ENCODE measurements at places on chromosomes 7 and 10. TPM values are rescaled to one million over a fixed set of nuclear protein-coding genes. Genes with fewer than 3 reads are reported as not detected.

HOXA1 gene
- total RNA-seq = 1.4 TPM

PIK3AP1 gene
- 3.7 TPM for total RNA-seq

ICA1 gene
- 3.2 TPM for total RNA-seq

SFRP4 gene
- total RNA-seq = not detected

PRR15 gene
- total RNA-seq = 26.6 TPM

SKIDA1 gene
- total RNA-seq = 0.17 TPM

ITIH5 gene
- total RNA-seq = not detected

CYP2C19 gene
- total RNA-seq = not detected

TEX36 gene
- not detected for total RNA-seq

PLXDC2 gene
- total RNA-seq = 0.06 TPM

MXI1 gene
- total RNA-seq = 15.6 TPM

GIMAP6 gene
- 1.2 TPM for total RNA-seq

PNLIP gene
- total RNA-seq = not detected

LIPF gene
- not detected for total RNA-seq

NAT16 gene
- not detected for total RNA-seq

HECW1 gene
- 3.0 TPM for total RNA-seq

KCND2 gene
- total RNA-seq = 0.17 TPM

CDHR1 gene
- not detected for total RNA-seq

CPEB3 gene
- 0.80 TPM for total RNA-seq

UNC5B gene
- 0.26 TPM for total RNA-seq

SPDYE18 gene
- total RNA-seq = not detected

All from PC-3 (cell line).